ENCODE measurements at places on chromosomes 3 and 15.

DNA sequence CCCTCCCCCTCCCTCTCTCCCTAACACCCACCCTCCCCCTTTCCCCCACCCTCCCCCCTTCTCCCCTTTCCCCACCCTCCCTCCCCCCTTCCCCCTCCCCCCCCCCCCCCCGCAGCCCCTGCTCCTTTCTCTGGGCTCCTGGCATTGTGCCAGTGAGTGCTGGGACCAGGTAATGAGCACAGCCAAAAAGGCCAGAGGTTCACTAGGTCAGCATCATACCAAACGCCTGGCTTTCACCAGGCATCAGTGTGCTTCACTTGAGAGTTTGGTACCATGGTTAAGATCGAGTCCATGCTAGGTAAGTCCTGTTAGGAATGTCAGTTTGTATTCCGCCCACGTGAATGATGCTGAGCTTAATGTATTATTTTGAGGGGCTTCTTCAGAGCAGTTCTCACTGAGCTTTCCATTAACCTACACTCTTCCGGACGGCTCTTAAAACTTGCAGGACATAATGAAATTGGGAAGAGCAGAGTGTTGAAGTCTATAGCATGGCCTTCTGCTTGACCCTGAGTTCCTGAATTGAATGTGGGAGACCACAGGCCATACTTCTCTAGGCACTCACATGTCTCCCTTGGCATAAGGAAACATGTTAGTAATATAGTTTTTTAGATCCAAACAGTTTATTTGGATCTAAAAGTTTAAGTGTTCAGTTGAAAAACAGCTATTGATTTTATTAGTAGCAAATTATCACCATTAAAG, 45.6 kb downstream of the SENP2 start:
- no peak overlapping the region for H3K27ac ChIP-seq
- peak; percentile 16 for DNase-seq
- H3K4me3 ChIP-seq = no peak overlapping the region
- H3K4me1 ChIP-seq = peaks cover 9% of the 10 kb centered on the region

DNA sequence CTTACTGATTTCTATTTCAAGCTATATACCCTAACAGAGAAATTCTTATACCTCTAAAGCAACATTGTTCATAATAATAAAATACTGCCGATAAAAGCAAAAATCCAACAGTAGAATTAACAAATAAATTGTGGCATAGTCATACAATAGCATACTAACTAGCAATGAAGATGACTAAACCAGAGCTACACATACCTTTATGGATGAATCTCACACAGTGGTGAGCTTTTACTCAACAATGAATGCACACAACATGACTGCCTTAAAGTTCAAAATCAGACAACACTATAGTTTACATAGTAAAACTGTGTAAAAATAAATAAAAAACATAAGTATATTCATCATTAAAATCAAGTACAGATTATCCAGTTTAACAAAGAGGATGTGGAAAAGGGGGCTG, 99.1 kb downstream of the NR1I2 start:
- no peak for DNase-seq
- H3K27me3 ChIP-seq = no peaks in the 10 kb centered on the region
- no peaks in the 10 kb centered on the region for H3K36me3 ChIP-seq
- no peak overlapping the region for H3K27ac ChIP-seq
- H3K4me1 ChIP-seq = no peaks in the 10 kb centered on the region

DNA sequence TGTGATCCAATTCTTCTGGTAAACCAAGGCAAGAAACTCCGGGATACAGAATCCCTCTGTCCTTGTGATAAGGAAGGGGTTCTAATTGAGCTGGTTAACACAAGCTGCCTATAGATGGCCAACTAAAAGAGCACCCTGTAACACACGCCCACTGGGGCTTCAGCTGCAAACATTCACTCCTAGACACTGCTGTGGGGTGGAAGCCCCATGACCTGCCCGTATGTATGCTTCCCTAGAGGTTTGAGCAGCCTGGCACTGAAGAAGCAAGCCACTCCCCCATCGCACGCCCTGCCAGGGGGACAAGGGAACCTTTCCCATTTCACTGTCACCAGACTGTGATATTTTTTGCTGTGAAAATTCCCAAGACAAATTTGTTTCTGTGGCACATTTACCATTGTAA, 516.9 kb upstream of the GOLIM4 start:
- DNase-seq = no peak
- no peaks in the 10 kb centered on the region for H3K36me3 ChIP-seq
- H3K27me3 ChIP-seq = peaks cover 42% of the 10 kb centered on the region
- H3K27ac ChIP-seq = no peak overlapping the region

DNA sequence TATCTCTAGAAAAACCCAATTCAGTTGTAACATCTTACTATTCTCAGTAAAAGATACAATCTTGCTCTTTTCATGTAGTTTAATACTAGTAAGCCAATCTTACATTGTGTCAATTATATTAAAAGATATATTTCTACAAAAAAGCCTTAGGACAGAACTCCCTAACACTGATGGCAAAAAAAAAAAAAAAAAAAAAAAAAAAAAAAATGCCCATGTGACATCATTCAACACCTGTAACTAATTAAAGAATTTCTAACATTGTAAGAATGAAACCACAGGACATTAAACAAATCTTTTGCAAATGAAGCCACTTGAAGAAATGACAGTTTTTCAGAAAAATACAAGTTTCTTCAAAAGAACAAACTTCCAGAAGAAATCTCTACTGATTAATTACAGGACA, 119.8 kb downstream of the SUCLG2 start:
- H3K27ac ChIP-seq = no peak overlapping the region
- no peaks in the 10 kb centered on the region for H3K36me3 ChIP-seq
- H3K4me3 ChIP-seq = no peak overlapping the region
- H3K27me3 ChIP-seq = no peaks in the 10 kb centered on the region
- DNase-seq = no peak

DNA sequence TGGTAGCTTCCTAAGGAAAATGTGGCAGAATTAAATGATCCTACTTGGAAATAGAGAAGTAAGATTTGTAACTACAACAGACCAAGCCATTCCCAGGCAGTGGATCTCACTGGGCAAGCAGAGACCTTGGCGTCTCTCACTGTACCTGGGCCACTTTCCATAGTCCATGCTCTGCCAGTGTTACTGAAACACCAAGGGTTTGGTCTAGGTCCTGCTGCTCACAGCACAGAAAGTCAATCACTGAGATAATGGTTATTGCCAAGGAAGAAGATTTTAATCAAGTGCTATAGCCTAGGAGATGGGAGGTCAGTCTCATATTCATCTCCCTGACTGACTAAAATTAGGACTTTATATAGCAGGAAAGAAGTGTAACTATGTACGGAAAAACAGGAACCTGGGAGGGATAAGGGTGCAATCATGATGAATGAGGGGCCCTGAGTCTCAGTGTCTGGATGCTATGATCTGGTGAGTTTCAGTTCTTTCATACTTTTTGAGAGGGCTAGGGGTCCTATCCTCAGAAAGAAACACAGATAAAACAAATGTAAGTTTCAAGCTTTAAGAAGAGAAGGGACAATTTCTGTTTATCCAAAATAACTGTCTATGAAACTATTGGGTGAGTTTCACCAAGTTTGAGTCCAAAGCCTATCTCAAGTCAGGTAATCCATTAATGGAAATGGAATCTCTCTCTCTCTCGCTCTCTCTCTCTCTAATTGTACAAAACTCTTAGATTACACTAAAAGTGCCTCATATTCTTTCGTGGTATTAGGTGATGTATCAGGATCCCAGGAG, 20.6 kb downstream of the GPR15 start:
- peaks cover 59% of the 10 kb centered on the region for H3K27me3 ChIP-seq
- no peaks in the 10 kb centered on the region for H3K4me1 ChIP-seq
- DNase-seq = no peak
- no peak overlapping the region for H3K27ac ChIP-seq
- H3K4me3 ChIP-seq = no peak overlapping the region
- no peaks in the 10 kb centered on the region for H3K36me3 ChIP-seq

- H3K27ac ChIP-seq = no peak overlapping the region
- no peaks in the 10 kb centered on the region for H3K4me1 ChIP-seq
- H3K36me3 ChIP-seq = no peaks in the 10 kb centered on the region
- H3K27me3 ChIP-seq = no peaks in the 10 kb centered on the region
- peak; percentile 61 for DNase-seq
Measured at GRCh38 chr3:7504886-7505775, 644.2 kb downstream of the GRM7 start.

GRCh38 chr15:89209057-89209456, 12.3 kb downstream of the RLBP1 start:
- no peak for DNase-seq
- H3K27ac ChIP-seq = no peak overlapping the region
- no peaks in the 10 kb centered on the region for H3K36me3 ChIP-seq
- H3K4me3 ChIP-seq = no peak overlapping the region
- no peaks in the 10 kb centered on the region for H3K4me1 ChIP-seq

DNA sequence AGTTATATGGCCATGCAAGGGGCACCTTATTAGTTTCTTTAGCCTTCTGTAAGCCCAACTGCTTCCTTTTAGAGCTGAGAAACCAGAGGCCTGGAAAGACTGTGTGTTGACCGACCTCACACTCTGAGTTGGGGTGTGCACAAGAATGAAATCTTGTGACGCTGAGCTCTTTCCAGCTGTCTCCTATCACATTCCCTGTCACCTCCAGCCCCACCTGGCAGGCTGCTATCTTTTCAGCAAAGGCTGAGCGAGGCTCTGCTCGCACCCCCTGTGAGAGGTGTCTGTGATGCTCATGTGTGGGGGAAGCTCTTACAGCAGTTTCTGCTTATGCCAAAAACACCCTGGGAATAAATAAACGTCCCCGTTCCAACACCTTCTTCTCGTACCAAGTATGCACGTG, 27.0 kb upstream of the LPP start:
- no peak overlapping the region for H3K27ac ChIP-seq
- no peak overlapping the region for H3K4me3 ChIP-seq
- H3K27me3 ChIP-seq = no peaks in the 10 kb centered on the region
- DNase-seq = no peak

DNA sequence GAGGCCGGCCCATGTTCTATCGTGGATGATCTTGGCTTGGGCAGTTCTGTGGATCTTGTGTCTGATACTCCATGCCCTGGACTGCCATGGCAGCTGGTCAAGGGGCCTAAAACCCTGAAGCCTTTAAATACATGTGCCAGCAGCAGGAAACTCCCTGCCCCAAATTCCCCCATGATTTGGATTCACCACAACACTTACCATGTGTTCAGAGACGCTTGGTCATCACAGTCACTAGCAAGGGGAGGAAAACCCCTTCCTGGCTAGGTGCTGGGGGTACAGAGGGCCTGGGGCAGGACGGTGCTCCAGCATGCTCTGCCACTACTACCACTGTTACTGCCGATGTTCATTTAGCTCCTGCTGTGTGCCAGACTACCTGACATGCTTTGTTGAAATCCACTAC, 94.4 kb downstream of the DNAJB8 start:
- H3K36me3 ChIP-seq = no peaks in the 10 kb centered on the region
- H3K4me1 ChIP-seq = no peaks in the 10 kb centered on the region
- H3K4me3 ChIP-seq = no peak overlapping the region
- H3K27ac ChIP-seq = no peak overlapping the region
- DNase-seq = no peak
- no peaks in the 10 kb centered on the region for H3K27me3 ChIP-seq

GRCh38 chr3:127040216-127040615, 57.3 kb downstream of the PLXNA1 start:
- H3K4me3 ChIP-seq = no peak overlapping the region
- H3K27me3 ChIP-seq = no peaks in the 10 kb centered on the region
- H3K27ac ChIP-seq = no peak overlapping the region
- no peaks in the 10 kb centered on the region for H3K36me3 ChIP-seq
- DNase-seq = no peak

GRCh38 chr3:55487381-55488241, 505 bp upstream of the WNT5A start:
- peak overlapping the region; percentile 81 for H3K27ac ChIP-seq
- DNase-seq = peak; percentile 66
- peak overlapping the region; percentile 79 for H3K4me3 ChIP-seq
- H3K4me1 ChIP-seq = peaks cover 21% of the 10 kb centered on the region
- no peaks in the 10 kb centered on the region for H3K36me3 ChIP-seq

GRCh38 chr15:52421029-52421428, 107.7 kb downstream of the MYO5A start:
- H3K4me1 ChIP-seq = no peaks in the 10 kb centered on the region
- no peaks in the 10 kb centered on the region for H3K36me3 ChIP-seq
- no peak overlapping the region for H3K4me3 ChIP-seq
- no peak for DNase-seq

DNA sequence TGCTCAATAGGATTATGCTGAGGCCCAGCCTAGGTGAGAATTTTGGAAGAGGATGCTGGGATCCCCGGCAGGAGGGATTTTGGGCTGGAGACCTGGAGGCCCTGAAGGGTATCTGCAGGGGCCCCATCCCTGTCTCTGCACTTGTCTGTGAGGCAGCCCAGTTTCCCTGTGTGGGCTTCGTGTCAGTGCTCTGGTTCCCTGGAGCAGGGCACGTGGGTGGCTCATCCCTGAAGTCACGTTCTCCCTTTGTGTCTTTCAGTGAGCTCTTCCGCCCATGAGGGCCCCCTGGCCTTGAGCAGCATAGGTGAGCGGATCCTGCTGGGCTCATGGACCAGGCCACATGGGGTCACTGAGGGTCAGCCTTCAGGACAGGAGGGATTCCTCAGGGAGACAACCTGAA, 217.9 kb downstream of the SNRPN start:
- H3K27ac ChIP-seq = no peak overlapping the region
- DNase-seq = no peak
- H3K4me3 ChIP-seq = no peak overlapping the region
- no peaks in the 10 kb centered on the region for H3K36me3 ChIP-seq
- H3K27me3 ChIP-seq = no peaks in the 10 kb centered on the region

DNA sequence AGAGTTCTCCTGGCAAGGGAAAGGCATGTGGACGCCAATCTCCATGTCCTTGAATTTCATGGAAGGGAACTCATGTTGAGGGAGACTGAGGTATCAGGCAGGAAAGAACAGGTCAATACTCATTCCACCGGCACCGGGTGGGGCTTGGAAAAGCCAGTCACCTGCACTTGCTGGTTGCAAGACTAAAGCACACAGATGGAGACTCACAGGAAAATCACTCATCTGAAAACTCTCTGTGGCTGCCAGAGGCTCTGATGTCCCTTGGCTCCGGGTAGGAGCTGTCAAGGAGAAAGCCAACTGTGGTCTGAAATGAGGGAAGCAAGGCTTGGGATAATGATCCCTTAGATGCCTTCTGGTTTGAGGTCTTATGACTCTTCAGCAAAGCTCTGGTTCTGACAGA, 8.7 kb upstream of the CGNL1 start:
- DNase-seq = no peak
- H3K4me3 ChIP-seq = no peak overlapping the region
- H3K4me1 ChIP-seq = no peaks in the 10 kb centered on the region

DNA sequence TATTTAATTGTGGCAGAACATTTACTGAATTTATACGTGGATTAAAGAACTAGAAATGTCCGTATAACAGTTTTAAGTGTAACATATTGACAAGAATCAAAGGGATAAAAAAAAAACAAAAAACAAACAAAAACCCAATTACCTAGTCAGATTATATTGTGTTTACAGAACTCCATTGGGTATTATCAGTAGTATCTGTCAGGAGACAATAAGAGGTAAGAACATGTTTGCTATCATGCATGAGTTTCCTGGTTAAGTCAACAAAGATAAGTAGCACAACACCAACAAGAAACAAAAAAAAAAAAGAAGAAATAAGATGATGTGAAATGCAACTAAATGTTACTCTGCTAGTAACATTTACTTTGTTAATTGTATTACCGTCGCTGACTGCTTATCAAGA, 570.6 kb downstream of the ZBBX start:
- H3K36me3 ChIP-seq = no peaks in the 10 kb centered on the region
- H3K27ac ChIP-seq = no peak overlapping the region
- H3K4me3 ChIP-seq = no peak overlapping the region
- no peaks in the 10 kb centered on the region for H3K4me1 ChIP-seq
- DNase-seq = no peak

Measured in A673 (cell line).